ENCODE measurements at places on chromosomes 3 and 15. TPM values are rescaled to one million over a fixed set of nuclear protein-coding genes. Genes with fewer than 3 reads are reported as not detected.

Gene RARRES1
- 8.2 TPM for polyA plus RNA-seq

DNA sequence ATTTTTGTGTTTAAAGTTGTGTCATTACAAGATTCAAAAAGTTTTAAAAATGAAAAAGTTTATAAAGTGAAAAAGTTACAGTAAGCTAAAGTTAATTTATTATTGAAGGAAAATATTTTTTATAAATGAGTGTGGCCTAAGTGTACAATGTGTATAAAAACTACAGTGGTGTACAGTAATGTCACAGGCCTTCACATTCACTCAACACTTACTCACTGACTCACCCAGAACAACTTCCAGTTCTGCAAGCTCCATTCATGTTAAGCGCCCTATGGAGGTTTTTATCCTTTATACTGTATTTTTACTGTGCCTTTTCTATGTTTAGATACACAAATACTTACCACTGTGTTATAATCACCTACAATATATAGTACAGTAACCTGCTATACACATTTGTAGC is 76.3 kb downstream of the DTWD1 start:
- no peak for DNase-seq

DNA sequence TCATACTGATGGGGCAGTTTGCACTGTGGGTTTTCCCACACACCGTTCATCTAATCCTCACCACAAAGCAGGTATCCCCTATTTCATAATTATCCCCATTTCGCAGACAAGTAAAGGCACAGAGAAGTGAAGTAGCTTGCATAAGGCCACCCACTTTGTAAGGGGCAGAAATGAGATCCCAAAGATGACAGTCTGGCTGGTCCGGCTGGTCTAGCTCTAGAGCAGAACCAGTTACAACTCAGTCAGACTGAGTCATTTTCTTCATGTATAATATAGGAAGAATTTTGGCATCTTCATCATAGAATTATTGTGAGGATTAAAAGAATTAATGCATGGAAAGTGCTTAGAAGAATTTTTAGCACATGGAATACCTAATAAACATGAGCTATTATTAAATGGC is 10.6 kb downstream of the RBP1 start:
- DNase-seq, result no peak

Gene GPR160
- 31.0 TPM for polyA plus RNA-seq

All from renal pelvis (tissue), 12 donors.